ENCODE measurements at places on chromosomes 6 and 20. TPM values are rescaled to one million over a fixed set of nuclear protein-coding genes. Genes with fewer than 3 reads are reported as not detected.

LTB gene
- 1.6 TPM for polyA plus RNA-seq

HLA-DQB1 gene
- polyA plus RNA-seq = 3.0 TPM

C6orf58 gene
- polyA plus RNA-seq = 0.16 TPM

LY6G5B gene
- 3.2 TPM for polyA plus RNA-seq

CTAGE9 gene
- polyA plus RNA-seq = not detected

PTGIS gene
- not detected for polyA plus RNA-seq

CPNE5 gene
- not detected for polyA plus RNA-seq

KIAA0408 gene
- polyA plus RNA-seq = not detected

ZNF217 gene
- polyA plus RNA-seq = 5.1 TPM

C6orf141 gene
- polyA plus RNA-seq = 13.8 TPM

AFG1L gene
- polyA plus RNA-seq = 2.0 TPM

C6orf15 gene
- 0.78 TPM for polyA plus RNA-seq

SERPINB1 gene
- polyA plus RNA-seq = 36.5 TPM

KIF25 gene
- not detected for polyA plus RNA-seq

RAB44 gene
- 0.01 TPM for polyA plus RNA-seq

AVP gene
- not detected for polyA plus RNA-seq

NKAPL gene
- 1.8 TPM for polyA plus RNA-seq

TXLNB gene
- polyA plus RNA-seq = not detected

PI3 gene
- 14.2 TPM for polyA plus RNA-seq

NCR2 gene
- not detected for polyA plus RNA-seq

BMP2 gene
- 3.3 TPM for polyA plus RNA-seq

TRIM15 gene
- polyA plus RNA-seq = not detected

ADGRF5 gene
- not detected for polyA plus RNA-seq

SPATS1 gene
- polyA plus RNA-seq = not detected

SPATA25 gene
- 0.11 TPM for polyA plus RNA-seq

PEX7 gene
- polyA plus RNA-seq = 7.1 TPM

DEFB116 gene
- polyA plus RNA-seq = not detected

SAMD5 gene
- polyA plus RNA-seq = 0.76 TPM

LHFPL5 gene
- not detected for polyA plus RNA-seq

IMPG1 gene
- not detected for polyA plus RNA-seq

PPP1R16B gene
- polyA plus RNA-seq = not detected

COL9A1 gene
- polyA plus RNA-seq = not detected

IRF4 gene
- polyA plus RNA-seq = not detected

UNC5CL gene
- polyA plus RNA-seq = 0.21 TPM

WFDC5 gene
- 0.86 TPM for polyA plus RNA-seq

NR2E1 gene
- not detected for polyA plus RNA-seq

All from foreskin keratinocyte (primary cell).